ENCODE measurements at places on chromosomes 12 and 14. TPM values are rescaled to one million over a fixed set of nuclear protein-coding genes. Genes with fewer than 3 reads are reported as not detected.

EXD2 gene
- total RNA-seq = 12.1 TPM

PTCSC3 gene
- total RNA-seq = not detected

NAV3 gene
- 121 TPM for total RNA-seq

SLC7A8 gene
- total RNA-seq = 11.7 TPM

Data from fibroblast of the aortic adventitia (primary cell).